ENCODE measurements at places on chromosomes 4 and X.

- no peak for DNase-seq
Measured at GRCh38 chr4:127229855-127230608, 402.7 kb upstream of the INTU start.

- DNase-seq: peak; percentile 40
Measured at GRCh38 chrX:39820938-39821708, 276.6 kb downstream of the BCOR start.

DNA sequence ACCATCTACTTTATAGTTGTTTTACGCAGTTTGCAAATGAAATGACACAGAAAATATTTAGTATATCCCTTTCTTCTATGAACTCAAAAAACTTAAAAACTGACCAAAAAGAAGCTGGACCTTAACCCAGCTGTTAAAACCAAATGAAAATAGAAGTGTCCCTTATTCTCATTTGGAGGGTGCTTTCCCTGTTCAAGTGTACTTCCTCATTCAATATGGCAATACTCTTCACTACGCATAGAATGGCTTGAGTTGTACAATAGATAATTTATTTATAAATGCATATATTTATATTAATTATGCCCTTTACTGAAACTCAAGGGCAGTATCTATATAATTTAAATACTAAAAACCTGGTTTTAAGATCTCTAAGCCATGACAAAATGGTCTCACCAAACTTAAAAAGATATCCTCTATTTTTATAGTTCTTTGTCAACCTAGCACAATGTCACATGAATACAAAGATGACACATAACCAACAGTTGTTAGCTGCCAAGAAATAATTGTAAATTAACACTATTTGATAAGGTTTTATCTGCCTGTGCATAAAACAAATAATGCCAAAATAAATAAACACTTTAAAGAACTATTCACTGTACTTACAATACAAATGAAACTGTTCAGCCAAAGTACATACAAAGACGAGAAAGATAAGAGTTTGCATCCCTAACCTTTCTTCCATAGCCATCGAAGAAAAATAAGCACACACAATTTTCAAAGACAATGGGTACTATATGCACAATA lies 25.2 kb downstream of the YTHDC1 start:
- no peak for DNase-seq

DNA sequence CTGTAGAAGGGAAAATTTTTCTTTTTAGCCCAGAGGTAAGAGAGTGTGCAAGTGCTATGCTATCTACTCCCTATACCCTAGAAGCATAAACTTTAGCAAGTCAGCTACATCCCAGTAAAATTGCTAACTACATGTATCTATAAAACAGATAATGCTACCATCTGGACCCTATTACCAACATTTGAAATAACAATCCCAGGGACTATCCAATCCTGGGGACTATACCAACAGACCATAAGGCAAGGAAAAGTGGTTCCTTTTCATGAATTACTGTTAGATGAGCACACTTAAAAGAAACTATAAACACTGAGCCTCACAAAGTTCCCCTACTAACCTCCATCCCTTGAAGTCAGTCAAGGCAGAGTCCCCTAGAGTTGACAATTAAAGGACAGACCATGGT lies 213.6 kb upstream of the VEGFC start:
- no peak for DNase-seq

GRCh38 chrX:133749370-133749769 lies 236.0 kb downstream of the GPC3 start:
- DNase-seq: no peak

Measured in head of caudate nucleus (tissue), 42 donors.